ENCODE measurements at places on chromosomes 7 and 10. TPM values are rescaled to one million over a fixed set of nuclear protein-coding genes. Genes with fewer than 3 reads are reported as not detected.

GRCh38 chr7:42237811-42238541, 967 bp upstream of the GLI3 start:
- DNase-seq = peak; percentile 90

- peak; percentile 60 for DNase-seq
These were observed 262.4 kb downstream of the COBL start for GRCh38 chr7:51054231-51054630.

DNA sequence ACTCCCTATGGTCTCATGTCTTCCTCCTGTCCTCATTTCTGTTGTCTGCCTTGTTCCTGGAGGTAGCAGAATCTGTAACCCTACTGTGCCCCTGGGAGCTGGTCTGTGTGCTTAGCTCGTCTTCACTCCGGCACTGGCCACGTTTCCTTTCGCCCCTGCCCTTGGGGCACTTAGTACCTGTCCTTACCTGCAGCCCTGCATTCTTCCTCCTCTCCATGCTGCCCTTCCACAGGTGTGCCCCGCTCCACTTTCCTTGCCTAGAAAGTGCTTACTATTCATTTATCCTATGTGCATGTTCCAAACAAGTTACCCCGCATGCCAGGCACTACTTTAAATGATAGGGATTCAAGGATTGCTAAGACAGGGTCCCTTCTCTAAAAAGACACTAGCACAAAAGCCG, 199.9 kb upstream of the ZMIZ1 start:
- DNase-seq = peak; percentile 70

DNA sequence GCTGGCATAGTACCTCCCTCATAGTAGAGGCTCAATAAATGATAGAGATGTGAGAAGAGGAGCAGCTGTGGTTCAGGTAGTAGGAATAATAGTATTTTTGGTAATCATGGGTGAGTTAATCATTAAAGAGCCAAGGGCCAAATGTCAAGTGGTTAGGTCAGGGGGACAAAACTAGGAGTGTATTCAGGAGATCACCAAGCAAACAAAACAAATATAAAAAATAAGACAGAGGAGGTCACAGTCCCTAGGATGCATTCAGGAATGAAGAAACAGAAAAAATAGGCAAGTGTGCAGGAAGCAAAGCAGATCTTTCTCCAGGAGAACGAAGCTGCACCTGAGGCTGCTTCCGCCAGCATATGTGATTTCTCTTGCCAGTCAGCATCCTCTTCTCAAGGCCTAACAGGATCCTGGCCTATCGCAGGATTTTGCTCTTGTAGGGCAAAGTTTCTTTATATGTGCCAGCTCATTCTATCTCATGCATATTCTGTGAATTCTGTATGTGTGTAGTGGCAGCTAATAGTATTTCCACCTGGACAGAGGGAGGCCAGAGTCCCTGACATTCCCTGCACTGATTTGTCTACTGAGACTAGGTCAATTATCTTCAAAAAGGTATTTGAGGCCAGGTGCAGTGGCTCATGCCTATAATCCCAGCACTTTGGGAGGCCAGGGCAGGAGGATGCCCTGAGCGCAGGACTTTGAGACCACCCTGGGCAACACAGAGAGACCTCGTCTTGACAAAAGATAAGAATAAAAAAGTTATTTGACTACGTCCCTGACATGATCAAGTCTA, 82.7 kb downstream of the AKR1D1 start:
- no peak for DNase-seq

DNA sequence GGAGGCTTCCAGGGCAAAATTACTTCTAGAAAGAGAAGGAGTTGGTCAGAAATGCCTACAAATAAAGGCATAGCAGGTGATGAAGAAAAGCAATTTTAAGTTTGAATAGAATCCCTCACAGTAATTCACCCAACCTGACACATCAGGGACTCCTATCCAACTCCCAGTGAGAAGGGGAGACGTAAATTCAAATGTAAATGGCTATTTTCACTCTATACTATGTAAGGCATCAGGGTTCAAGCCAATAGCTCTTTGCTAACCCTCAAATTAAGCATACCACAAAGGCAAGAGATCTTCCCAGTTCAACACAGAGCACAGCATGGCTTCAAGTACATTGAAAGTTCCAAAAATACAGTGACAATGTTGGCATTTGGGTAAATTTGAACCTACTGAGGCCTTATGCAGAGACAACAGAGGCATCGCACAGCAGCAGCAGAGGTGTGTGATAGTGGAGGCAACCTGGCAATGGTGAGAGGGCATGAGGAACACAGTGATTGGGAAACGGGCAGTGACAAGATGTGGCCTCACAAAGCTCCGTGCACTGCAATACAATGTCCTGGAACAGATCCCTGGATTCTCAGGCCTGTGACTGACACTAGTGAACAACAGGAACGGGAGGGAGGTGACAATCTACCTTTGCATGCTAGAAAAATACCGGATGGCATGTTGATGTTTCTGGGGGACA, 95.7 kb downstream of the VSTM2A start:
- DNase-seq = no peak

Gene TLX1
- total RNA-seq = not detected

Gene ELOVL3
- not detected for total RNA-seq

DNA sequence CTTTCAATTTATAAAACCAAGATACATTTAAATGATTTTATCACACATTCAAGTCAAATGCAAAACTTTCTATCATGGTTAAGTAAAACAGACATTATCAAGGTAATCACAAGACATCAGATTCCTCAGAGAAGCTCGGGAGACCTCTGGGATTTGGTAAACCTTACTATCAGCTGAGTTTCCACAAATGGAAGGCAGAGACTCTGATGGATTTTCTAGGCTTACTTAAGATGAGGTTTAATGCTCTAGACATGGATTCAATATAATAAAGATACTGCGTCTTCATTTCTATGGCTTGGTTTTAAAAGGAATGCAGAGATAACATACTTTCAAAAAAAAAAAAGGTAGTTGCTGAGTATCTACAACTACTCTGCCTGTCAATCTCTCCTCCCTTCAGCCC, 171.7 kb downstream of the JAZF1 start:
- DNase-seq = no peak

DNA sequence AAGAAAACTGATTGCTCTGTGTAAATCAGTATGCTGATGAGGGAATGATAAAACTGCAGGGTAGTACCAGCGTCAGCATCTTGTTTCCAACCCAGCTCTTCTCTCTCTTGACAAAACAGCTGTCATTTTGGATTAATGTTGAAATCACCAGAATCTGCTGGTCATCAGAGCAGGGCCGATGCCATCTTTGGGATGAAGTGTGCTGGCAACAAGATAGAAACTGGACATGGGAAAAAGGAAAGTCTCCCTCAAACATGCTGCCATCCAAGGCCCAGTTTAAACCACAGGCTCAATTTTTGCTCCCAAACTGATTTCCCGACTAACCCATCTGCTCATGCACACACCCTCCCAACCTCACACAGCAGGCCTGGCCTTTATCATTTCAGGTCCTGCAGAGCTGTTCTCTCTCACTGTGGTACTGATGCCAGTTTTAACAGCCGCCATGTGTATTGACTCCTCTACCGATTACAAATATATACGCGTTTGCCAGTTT, 285.2 kb downstream of the AUTS2 start:
- DNase-seq = no peak

- DNase-seq = no peak
These were observed 32.0 kb downstream of the SND1 start for GRCh38 chr7:127683776-127684681.

Gene KCND2
- 0.42 TPM for total RNA-seq

DNA sequence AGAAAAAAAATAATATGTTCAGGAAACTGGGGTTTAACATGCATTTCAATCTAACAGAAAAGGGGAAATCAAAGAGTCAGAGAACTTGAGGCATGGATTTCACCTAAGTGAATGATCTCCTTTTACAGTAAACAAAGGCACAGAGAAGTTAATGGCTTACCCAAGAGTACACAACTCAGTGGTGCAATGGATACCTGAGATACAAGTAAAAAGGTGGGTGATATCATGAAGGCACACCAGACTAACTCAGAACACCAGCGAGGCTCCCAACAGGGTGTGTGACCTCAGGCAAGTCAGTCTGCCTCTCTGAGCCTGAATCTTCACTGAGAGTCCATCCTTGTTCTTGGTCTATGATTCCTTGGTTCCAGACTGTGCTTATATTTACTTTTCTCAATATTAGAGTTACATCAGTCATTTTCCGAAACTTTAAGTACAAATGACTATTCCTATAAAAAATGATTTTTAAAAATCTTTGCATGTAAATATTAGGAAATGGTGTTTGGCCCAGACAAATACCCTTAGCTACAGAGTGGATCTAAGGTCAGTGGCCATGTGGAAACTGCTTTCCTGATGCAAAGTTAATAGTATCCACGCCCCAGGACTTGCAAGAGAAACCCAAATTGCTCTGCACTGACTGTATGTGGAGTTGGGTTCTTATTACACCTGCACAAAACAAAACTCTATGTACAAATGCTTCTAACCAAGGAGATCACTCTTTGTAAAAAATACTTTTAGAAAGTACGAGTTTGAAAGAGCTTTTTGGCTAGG, 282.8 kb upstream of the IMMP2L start:
- DNase-seq = no peak

Gene CAMK2B
- not detected for total RNA-seq

DNA sequence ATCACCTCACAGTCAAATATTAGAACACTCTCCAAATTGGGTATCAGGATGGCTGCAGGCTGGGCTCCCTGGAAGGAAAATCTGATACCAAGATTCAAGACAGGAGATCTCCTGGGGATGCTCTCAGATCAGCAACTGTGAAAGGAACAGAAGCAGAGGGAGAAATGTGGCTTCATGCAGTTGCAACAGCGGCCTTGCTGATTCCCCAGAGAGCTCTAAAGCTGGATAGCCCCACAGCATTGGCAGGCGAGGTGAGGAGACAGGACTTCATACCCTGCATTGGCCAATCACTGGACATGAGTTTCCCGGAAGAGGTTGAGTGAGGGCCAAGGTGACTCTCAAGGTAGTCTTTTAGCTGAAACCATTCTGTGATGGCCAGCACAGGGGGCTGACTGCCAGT, 190.6 kb downstream of the PTPN20 start:
- peak; percentile 49 for DNase-seq

GRCh38 chr10:44322137-44322536, 62.8 kb downstream of the CXCL12 start:
- DNase-seq = peak; percentile 30

- no peak for DNase-seq
These were observed 15.8 kb downstream of the EPHB4 start for GRCh38 chr7:100811480-100811879.

Gene NPTX2
- total RNA-seq = 5.1 TPM

DNA sequence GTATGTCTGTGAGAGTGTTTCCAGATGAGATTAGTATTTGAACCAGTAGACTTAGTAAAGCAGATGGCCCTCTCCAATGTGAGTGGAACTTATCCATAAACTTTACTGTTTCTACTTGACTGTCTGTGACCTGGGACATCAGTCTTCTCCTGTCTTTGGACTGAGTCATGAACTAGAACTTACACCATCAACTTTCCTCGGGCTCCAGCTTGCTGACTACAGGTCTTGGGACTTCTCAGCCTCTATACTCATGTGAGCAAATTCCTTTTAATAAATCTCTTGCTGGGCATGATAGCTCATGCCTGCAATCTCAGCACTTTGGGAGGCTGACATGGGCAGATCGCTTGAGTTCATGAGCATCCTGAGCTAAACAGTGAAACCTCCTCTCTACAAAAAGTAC, 25.7 kb upstream of the WAPL start:
- DNase-seq = no peak

DNA sequence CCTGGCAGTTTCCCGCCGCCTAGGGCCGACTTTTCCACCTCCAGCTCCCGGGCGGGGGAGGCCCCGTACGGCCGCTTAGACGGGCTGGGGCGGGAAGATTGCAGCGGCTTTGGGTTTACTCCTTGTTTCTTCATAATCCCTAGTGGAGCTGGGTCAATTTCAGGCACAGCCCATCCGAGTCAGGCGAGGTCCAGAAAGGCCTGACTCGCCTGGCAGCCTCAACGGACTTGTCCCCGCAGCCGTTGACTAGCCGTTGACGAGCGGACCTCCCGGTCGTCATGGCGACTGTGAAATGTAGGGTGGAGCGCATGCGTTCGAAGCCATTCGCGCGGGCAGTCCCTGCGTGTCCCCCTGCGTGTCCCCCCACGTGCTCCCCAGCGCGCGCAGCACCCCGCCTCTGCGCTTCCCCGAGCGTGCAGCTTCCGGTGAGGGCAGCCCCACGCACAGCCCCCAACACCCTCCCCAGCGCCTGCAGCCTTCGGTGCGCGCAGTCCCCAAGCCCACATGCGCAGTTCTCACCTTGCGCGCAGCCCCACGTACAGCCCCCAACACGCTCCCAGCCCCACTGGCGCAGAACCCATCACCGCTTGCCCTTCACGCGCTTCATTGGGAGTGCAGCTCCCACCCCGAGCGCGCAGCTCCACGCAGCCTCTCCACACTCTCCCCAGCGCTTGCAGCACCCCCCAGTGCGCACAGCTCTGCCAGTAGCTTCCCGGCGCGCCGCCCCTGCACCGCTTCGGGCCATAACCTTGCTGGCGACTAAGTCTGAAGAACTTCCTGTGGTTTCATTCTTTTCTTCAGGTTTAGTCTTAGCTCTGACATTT, 67.8 kb downstream of the TBX20 start:
- no peak for DNase-seq
